Neural crest cell (in vitro differentiated cells): ENCODE measurements at places on chromosomes 2 and 18. TPM values are rescaled to one million over a fixed set of nuclear protein-coding genes. Genes with fewer than 3 reads are reported as not detected.

GRCh38 chr2:218781691-218782527 is at the start of gene CYP27A1:
TSS of gene CYP27A1 (plus strand) at chr2:218782147. CDS start at chr2:218782183, 36 bp downstream.
- DNase-seq = peak; percentile 16
- H3K27me3 ChIP-seq = peaks cover 28% of the 10 kb centered on the region

- DNase-seq = no peak
- no peaks in the 10 kb centered on the region for H3K27me3 ChIP-seq
- H3K36me3 ChIP-seq = no peaks in the 10 kb centered on the region
- peak overlapping the region; percentile 13 for H3K27ac ChIP-seq
Measured at GRCh38 chr2:54029721-54030395, 59.1 kb upstream of the PSME4 start.

- H3K4me1 ChIP-seq = no peaks in the 10 kb centered on the region
- no peaks in the 10 kb centered on the region for H3K36me3 ChIP-seq
- H3K4me3 ChIP-seq = no peak overlapping the region
- no peak overlapping the region for H3K27ac ChIP-seq
- H3K27me3 ChIP-seq = no peaks in the 10 kb centered on the region
Measured at GRCh38 chr18:55627007-55627406, 39.0 kb upstream of the TCF4 start.

GRCh38 chr2:201308914-201309313 is 48.2 kb downstream of the FLACC1 start:
- no peaks in the 10 kb centered on the region for H3K4me1 ChIP-seq
- H3K4me3 ChIP-seq = no peak overlapping the region
- H3K27ac ChIP-seq = no peak overlapping the region
- H3K36me3 ChIP-seq = peaks cover 13% of the 10 kb centered on the region
- H3K27me3 ChIP-seq = no peaks in the 10 kb centered on the region
- DNase-seq = no peak

DNA sequence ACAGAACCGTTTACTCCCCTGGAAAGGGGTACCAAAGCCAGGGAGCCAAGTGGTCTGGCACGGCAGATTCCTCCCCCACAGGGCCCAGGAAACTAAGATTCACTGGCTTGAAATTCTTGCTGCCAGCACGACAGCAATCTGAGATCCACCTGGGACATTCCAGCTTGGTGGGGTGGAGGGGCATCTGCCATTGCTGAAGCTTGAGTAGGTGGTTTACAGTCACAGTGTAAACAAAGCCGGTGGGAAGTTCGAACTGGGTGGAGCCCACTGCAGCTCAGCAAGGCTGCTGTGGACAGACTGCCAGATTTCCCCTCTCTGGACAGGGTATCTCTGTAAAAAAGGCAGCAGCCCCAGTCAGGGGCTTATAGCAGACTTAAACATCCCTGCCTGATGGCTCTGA is 901.7 kb upstream of the LRRTM1 start:
- H3K27me3 ChIP-seq = no peaks in the 10 kb centered on the region
- H3K4me3 ChIP-seq = no peak overlapping the region
- no peak for DNase-seq
- H3K36me3 ChIP-seq = no peaks in the 10 kb centered on the region

DNA sequence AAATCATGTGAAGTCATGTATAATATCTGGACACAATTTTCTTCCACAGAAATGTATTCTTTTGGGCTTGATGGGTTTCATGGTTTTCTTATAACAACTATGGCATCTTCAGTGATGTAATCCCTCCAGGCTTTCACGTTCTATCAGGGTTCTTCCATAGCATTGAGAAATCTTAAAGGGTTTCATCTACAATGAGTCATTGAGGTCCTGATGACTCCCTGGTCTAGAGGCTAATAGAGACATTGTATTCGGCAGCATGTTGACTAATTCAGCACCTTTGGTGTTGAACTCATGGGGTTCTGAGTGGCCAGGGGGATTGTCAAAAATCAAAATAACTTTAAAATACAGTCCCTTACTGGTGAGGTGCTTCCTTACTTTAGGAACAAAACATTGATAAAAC is 614.0 kb upstream of the CRIM1 start:
- H3K27me3 ChIP-seq = no peaks in the 10 kb centered on the region
- no peaks in the 10 kb centered on the region for H3K36me3 ChIP-seq
- no peak for DNase-seq
- no peak overlapping the region for H3K27ac ChIP-seq
- no peaks in the 10 kb centered on the region for H3K4me1 ChIP-seq

- H3K36me3 ChIP-seq = no peaks in the 10 kb centered on the region
- H3K27ac ChIP-seq = no peak overlapping the region
- peaks cover 18% of the 10 kb centered on the region for H3K4me1 ChIP-seq
- DNase-seq = no peak
Measured at GRCh38 chr2:164873210-164873908, 31.7 kb upstream of the COBLL1 start.

- no peaks in the 10 kb centered on the region for H3K4me1 ChIP-seq
- DNase-seq = no peak
- H3K27ac ChIP-seq = no peak overlapping the region
- H3K36me3 ChIP-seq = peaks cover 13% of the 10 kb centered on the region
Measured at GRCh38 chr2:241177526-241178334, 10.7 kb upstream of the ANO7 start.

GRCh38 chr2:213166109-213166508 is 14.7 kb upstream of the IKZF2 start:
- no peak overlapping the region for H3K27ac ChIP-seq
- DNase-seq = no peak
- H3K4me1 ChIP-seq = peaks cover 7% of the 10 kb centered on the region

DNA sequence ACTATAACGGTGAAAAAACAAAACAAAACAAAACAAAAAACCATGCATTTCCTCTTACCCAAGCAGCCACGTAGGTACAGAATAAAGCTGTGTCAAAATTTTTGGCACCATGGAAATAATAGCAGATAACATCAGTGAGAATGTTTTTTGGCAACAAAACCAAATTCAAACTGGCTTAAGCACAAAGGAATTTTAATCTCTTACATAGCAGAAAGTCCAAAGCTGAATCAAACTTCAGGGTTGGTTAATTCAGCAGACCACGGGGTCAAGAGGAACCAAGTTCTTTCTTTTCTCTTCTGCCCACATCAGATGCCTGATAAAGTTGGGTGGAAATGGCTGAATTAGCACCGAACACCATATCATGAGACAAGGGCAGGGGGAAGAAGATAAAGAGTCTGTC is 129.5 kb downstream of the PAX3 start:
- H3K27me3 ChIP-seq = peaks cover 17% of the 10 kb centered on the region
- H3K4me1 ChIP-seq = peaks cover 13% of the 10 kb centered on the region
- H3K27ac ChIP-seq = no peak overlapping the region
- DNase-seq = no peak
- no peak overlapping the region for H3K4me3 ChIP-seq

LYPD6 gene
- 7.1 and 7.3 TPM in 2 replicates for total RNA-seq

RTP5 gene
- total RNA-seq = not detected in 2 replicates

SAG gene
- total RNA-seq = not detected in 2 replicates

FBXO48 gene
- total RNA-seq = 1.6 and 1.7 TPM in 2 replicates
